MG63 (cell line): ENCODE measurements at places on chromosomes 5 and 9.

GRCh38 chr5:112878760-112879159 lies 17.7 kb downstream of the SRP19 start:
- DNase-seq, result no peak

DNA sequence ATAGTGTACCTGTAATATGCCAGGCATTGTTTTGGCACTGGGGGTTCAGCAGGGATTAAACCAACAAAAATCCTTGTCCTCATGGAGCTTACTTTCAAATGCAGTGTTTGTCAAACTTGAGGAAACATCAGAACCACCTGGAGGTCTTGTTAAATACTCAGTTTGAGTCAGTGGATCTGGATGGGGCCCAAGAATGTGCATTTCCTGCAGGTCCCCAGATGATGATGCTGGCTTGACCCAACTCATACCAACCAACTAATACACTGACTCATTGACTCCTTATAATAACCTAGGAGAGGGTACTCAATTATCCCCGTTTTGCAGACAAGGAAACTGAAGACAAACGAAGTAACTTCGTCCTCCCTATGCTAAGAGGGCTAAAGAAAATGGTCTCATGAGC lies 11.3 kb downstream of the WWC1 start:
- DNase-seq, result peak; percentile 89

- no peak for DNase-seq
Observed at GRCh38 chr9:78884611-78885150, 587.8 kb downstream of the PSAT1 start.

- DNase-seq, result peak; percentile 62
Observed at GRCh38 chr5:149024943-149025342, 37.9 kb downstream of the SH3TC2 start.

DNA sequence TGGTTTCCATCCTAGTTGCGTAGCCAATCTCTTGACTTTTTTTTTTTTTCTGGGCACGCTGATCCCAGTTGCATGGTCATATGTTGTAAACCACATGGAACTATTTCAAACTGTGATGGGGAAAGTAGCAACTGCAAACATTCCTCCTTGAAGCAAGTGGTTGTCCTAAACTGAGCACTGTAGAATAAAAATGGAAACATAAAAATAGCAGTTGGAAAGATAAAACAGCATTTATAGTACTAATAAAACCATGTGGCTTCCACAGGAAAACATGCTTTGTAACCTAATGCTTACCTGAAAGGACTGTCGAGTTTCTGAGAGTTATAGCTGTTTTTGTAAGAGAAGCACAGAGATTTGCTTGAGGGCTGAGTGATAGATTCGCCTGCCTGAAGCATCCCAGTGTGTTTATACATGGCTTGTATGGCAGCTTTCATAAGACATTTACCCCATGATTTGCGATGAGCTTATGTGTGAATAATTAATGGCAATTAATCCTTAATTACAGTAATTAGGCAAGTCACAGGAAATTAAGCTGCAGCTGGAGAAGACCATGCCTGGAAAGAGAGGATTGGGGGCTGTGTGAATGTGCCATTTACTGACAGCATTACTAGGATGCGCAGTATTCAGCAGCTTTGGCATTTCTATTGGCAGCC lies 136.5 kb downstream of the PBX3 start:
- no peak for DNase-seq
